HL-60 (cell line): ENCODE measurements at places on chromosomes 11 and 22.

DNA sequence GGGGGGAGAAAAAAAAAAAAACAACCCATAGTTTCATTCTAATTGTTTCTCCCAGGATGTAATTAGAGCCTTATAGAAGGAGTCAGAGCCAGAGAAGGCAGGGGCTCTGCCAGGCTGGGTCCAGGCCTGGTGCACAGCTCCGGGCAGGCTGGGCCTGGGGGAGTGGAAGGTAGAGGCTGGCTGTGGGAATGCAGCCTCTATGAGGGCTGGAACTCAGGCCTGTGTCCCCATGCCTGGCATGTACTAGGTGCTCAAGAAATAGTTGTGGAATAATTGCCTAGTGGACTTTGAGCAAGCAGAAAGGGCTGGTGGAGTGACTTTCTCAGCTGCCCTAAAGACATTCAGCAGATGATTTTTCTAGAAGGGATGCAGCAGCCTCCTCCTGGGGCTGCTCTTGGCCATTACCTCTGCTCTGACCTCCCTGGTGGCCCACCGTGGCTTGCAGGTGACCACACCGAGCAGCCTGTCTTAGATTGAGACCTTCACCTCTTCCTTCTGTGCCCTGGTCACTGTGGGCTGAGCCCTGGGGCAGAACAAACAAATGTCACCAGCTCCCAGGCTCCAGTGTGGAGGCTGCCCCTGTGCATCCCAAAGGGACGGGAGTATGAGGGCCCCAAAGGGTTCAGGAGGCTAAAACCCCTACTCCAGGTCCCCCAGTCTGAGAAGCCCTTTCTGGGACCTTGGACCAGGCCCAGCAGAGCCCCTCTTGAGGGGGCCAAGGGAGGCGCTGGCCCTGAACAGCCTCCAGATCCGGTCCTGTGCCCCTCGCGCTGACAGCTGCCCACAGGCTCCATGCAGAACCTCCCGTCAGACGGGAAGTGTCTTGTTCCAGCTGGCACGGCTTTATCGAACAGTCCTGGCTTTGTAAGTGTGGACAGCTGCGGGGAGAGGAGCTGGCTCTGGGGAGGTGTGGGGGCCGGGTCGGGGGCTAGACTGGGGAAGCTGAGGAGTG is 18.8 kb downstream of the MYEOV start:
- no peak for DNase-seq

- no peak for DNase-seq
These were observed 57.8 kb downstream of the MED15 start for GRCh38 chr22:20565079-20565734.

GRCh38 chr11:74474316-74474715 is 7.0 kb upstream of the KCNE3 start:
- DNase-seq, result no peak

DNA sequence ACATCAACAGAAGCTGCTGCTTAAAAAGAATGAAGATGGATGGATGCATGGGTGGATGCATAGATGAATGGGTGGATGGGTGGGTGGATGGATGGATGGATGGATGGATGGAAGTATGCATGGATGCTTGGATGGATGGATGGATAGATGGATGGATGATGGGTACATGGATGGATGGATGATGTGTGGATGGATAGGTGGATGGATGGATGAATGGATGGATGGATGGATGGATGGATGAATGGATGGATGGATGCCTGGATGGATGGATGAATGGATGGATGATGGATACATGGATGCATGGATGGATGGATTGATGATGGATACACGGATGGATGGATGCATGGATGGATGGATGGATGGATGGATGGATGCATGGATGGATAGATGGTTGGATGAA is 110.8 kb downstream of the LDLRAD3 start:
- no peak for DNase-seq

GRCh38 chr22:27918341-27919221 is 475 bp downstream of the PITPNB start:
- DNase-seq, result peak; percentile 32

- DNase-seq, result no peak
These were observed 50.7 kb downstream of the BMAL1 start for GRCh38 chr11:13328286-13328685.

DNA sequence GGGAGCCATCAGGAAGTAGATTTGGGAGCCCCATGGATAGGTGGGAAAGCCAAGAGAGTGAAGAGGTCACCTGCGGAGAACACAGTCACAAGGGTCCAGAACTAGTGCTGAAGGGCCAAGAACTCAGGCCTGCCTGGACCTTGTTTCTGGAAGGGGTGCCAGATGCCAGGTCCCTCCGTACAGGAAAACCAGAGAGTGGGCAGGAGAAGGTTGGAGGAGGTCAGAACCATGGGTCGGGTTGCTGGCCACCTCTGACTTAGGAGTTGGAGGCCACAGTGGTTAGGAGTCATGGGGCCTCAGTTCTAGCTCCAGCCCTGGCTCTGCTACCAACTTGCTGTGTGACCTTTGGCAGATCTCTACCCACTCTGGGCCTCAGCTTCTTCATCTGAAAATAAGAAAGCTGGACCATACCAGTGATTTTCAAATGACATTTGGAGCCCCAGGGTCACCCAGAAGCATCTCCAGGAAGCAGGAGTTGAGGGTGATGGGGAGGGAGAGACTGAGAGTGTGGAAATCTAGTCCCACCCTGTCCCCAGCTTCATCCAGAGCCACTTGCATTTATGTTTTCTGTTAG is 20.8 kb upstream of the TUB start:
- DNase-seq, result no peak

DNA sequence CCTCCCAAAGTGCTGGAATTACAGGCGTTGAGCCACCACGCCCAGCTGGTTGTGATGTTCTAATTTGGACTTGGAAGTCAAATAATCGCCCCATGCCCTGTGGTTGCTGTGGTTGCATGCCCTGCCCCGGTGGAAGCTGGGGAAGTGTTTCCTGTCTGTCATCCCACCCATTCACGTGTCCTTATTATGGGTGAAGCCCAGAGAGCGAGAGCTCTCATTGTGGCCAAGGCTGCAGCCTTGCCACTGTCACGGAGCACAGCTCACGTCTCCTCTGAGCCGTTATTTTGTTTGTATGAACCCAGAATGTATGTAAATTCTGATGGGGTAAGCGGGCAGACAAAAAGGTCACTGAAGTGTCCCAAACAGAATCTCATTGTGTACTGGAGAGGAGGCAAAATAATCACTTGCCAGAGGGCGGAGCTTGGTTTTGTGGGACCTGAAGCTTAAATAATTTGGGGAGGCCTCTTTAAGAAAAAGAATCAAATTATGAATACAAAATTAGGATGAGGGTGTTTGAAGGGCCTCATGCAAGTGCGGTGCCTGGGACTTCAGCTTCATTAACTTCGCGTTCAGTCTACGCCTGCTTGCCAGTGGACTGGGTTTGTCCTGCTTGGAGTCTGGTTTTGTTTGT is 25.8 kb upstream of the TREH start:
- DNase-seq, result peak; percentile 76

DNA sequence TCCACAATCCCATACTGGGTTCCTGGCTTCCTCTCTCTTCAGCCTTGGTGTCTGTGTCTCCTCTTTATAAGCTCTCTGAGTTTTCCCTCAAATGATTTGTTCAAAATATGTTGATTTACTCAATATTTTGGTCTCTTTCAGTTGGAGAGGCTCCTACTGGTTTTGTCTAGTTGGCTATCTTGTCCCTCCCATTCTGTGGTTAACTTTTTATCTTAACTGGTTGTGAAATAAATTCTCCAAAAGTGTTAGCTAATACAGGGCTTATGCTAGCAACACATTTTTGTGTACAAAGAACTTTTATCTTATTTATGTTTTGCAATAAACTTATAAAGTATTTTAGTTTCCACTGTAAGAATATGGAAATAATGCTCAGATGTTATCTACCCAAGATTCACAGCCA is 200.9 kb downstream of the AASDHPPT start:
- peak; percentile 3 for DNase-seq

- no peak for DNase-seq
These were observed 389.4 kb upstream of the CADM1 start for GRCh38 chr11:115893461-115894099.

DNA sequence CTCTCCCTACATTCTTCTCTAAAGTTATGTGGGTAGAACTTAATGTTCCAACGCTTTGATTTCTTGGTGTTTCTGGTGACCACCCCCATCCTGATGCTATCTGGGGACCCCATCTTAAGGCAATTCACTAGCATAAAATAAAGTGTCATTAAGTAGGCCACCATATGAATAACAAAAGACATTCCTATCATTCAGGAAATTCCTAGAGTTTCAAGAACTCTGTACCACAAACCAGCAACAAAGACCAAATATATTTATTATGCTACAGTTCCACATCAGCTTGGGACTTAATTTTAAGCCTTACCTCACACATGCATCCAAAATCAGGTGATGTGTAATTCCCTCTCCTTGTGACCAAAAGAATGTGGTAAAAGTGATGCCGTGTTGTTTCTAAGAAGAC is 254.6 kb upstream of the LRRC4C start:
- no peak for DNase-seq

GRCh38 chr11:70146299-70146698 is 56.8 kb upstream of the FADD start:
- no peak for DNase-seq

- DNase-seq, result no peak
These were observed 42.3 kb upstream of the DDI1 start for GRCh38 chr11:103994094-103994493.

- DNase-seq, result peak; percentile 26
These were observed 585 bp downstream of the CYB5R3 start for GRCh38 chr22:42648368-42649245.

DNA sequence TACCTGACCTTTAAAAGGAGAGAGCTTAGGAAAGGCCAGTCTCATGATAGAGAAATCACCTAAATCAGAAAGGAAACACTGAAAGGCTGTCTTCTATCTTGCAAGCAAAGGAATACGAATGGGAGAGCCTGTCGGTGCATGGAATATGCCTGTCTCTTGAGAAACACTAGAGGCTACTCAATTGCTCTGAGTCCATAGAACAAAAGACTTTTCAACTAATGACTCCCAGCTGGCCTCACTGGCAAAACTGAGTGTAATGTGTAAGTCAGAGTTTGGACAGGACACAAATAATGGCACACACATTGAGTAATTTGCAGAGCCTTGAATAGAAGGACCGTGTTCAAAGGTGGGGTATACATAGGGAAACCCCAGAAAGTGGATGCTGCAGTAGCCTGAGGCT is 171.0 kb upstream of the ARHGAP20 start:
- no peak for DNase-seq
